M059J (cell line): ENCODE measurements at places on chromosomes 4 and X. TPM values are rescaled to one million over a fixed set of nuclear protein-coding genes. Genes with fewer than 3 reads are reported as not detected.

- no peak for DNase-seq
These were observed 1.5 kb downstream of the MAN2B2 start for GRCh38 chr4:6576512-6576911.

DCAF8L2 gene
- 0.17 and 2.1 TPM in 2 replicates for total RNA-seq

PKD2 gene
- total RNA-seq: 19.5 and 26.4 TPM in 2 replicates

DNA sequence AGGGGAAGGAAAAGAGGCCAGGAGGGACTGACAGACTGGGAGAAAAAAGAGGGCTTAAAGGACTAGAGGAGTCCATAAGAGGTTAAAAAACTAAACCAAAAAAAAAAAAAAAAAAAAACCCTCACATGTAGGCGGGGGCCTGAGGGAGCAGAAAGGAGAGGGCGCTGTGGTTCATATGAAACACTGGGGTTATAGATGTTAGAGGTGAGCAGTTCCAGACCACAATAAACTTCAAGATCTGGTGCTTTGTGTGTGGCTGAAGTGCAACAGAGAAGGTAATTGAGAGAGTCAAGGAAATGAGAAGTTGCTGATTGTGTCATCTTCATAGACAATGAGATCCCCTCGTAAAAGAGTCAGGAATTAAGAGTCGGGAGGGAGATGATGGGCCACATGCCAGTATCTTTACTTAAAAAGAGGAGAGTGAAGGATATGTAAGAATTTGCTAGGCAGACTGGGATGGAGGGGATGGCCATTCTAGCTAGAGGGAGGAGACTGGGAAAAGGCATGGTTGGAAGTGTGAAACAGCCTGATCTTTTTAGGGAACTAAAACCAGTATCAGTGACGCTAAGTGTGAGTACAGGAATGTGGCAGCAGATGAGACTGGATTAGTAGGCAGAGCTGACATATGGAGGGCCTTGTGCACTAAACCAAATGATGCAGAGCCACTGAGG, 18.4 kb upstream of the OGT start:
- no peak for DNase-seq

P2RY8 gene
- 0.10 TPM in 1 of 2 replicates, not detected in the other for total RNA-seq

DNA sequence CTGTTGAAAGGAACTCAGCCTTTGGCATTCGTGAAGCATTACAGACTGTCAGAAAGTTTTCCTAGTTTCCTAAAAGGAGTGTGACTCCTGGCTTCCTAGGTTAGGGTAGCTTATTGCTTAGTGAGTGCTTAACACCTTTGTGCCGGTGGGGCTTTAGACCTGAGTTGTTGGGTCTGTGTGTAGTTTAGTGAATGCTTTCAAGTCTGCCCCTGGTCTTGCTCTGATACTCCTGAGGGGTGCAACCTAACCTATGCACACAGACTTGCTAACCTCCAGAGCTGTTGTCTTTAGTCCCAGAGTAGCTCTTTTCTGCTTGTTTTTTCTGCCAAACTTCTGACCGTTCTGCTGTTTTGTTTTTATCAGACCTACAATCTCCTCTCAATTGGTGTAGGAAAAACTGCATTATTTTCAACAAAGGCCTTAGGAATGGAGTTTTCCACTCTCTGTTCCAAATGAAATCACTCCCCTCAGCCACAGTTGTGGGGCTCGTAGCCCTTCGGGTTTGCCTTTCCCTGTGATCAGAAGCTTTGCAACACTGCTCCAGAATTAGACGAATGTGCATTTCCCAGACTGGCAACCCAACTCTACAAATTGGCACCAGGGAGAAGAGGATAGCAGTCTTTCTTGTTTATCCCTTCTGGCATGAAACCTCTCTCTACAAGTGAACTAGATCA, 1399.1 kb upstream of the PCDH7 start:
- DNase-seq: no peak
